GM23338 (cell line): ENCODE measurements at places on chromosomes 12 and 14.

DNA sequence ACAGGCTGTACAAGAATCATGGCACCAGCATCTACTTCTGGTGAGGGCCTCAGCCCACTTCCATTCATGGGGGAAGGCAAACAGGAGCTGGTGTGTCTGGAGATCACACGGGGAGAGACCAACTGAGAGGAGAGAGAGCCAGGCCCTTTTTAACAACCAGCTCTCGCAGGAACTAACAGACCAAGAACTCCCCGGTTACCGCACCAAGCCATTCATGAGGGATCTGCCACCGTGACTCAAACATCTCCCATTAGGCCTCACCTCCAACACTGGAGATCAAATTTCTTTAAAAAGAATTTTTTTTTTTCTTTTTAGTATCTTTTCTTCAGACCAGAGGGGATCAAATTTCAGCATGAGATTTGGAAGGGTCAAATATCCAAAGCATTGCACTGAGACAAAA, 16.7 kb upstream of the AQP2 start:
- no peak for DNase-seq

- peak; percentile 65 for DNase-seq
Measured at GRCh38 chr14:100899884-100900771, 3.4 kb downstream of the RTL1 start.

DNA sequence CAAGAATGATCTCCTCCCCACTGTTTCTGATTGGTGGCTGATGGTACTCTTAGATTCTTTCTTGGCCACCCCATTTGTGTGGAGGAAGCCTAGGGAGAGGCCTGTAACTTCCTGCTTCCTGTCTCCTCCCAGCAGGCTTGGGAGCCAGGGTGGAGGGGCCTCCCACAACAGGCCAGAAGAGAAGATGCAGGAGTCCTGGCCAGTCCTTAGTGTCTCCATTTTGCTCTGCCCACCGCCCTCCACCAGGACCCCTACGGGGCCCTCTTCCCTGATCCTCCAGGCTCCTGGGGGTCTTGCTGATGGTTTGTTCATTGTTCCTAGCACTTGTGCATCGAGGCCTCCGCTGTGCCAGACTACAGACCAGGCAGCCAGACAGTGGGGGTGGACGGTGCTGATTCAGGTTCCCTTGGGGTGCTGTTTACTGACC, 6.8 kb downstream of the TSPAN9 start:
- no peak for DNase-seq

GRCh38 chr12:26688344-26688904, 144.6 kb downstream of the ITPR2 start:
- no peak for DNase-seq

GRCh38 chr14:99212199-99212598, 59.8 kb downstream of the BCL11B start:
- DNase-seq: no peak

DNA sequence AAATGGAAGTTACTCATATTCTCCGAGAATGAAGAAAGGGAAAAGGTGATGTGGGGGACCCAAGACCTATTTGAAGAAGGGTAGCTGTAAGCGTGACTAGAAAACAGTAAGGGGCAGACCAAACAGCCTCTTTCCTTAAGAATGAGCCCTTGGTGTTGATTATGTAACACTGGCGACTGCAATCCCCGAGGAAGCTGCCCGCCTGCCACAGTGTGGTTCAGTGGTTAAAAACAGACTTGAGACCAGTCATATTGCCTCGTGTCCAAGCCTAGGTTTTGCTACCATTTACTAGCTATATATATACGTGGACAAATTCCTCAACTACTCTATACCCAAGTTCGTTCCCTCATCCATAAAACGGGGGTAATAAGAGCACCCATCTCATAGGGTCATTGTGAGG, 49.1 kb downstream of the SSPN start:
- no peak for DNase-seq

DNA sequence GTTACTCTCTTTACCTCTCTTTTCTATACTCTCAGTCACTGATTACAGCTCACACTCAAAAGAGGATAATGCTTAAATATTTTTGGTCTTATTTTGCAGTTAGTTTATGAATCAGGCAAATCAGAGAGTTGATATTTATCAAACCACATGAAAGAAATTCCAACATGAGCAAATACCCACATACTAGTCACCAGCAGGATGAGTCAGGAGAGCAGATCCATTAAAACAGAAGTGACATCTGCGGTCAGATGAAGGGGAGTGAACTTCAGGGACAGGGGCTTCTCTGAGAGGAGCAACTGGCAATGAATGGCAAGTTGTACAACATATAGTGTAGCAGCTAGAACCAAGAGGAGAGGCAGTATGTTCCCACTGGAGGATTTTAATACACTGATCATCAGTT, 258.7 kb downstream of the SYT10 start:
- DNase-seq: no peak
